Chondrocyte (in vitro differentiated cells): ENCODE measurements at places on chromosomes 16 and 17. TPM values are rescaled to one million over a fixed set of nuclear protein-coding genes. Genes with fewer than 3 reads are reported as not detected.

The CACNA1G gene
- 0.05 to 0.41 TPM (median 0.10 TPM) in 3 replicates for total RNA-seq

The CCL13 gene
- not detected in 3 replicates for total RNA-seq

The TMEM88 gene
- 1.6 to 1.9 TPM (median 1.8 TPM) in 3 replicates for total RNA-seq

The RNF112 gene
- 0.67 to 1.5 TPM (median 1.5 TPM) in 3 replicates for total RNA-seq

The CETP gene
- total RNA-seq, result not detected in 3 replicates

The KRTAP4-11 gene
- total RNA-seq, result not detected in 3 replicates

The GLIS2 gene
- 58.7 to 62.8 TPM (median 61.2 TPM) in 3 replicates for total RNA-seq

- H3K4me3 ChIP-seq, result no peak overlapping the region
- no peak for DNase-seq
- H3K4me1 ChIP-seq, result peaks cover 10% of the 10 kb centered on the region
- no peaks in the 10 kb centered on the region for H3K36me3 ChIP-seq
Measured at GRCh38 chr17:56350592-56350991, 197.3 kb downstream of the ANKFN1 start.

GRCh38 chr16:84022644-84023043, 20.0 kb downstream of the SLC38A8 start:
- H3K36me3 ChIP-seq, result peaks cover 8% of the 10 kb centered on the region
- H3K4me1 ChIP-seq, result peaks cover 20% of the 10 kb centered on the region
- no peak for DNase-seq

GRCh38 chr17:19379361-19380065, 1.2 kb downstream of the MAPK7 start:
- peak overlapping the region; percentile 97 for H3K4me3 ChIP-seq
- H3K4me1 ChIP-seq, result peaks cover 58% of the 10 kb centered on the region
- peaks cover 28% of the 10 kb centered on the region for H3K36me3 ChIP-seq
- peak; percentile 39 for DNase-seq
- peak overlapping the region; percentile 89 for H3K27ac ChIP-seq
- H3K27me3 ChIP-seq, result no peaks in the 10 kb centered on the region

- no peak overlapping the region for H3K27ac ChIP-seq
- H3K4me3 ChIP-seq, result no peak overlapping the region
- peaks cover 3% of the 10 kb centered on the region for H3K36me3 ChIP-seq
- H3K4me1 ChIP-seq, result peaks cover 2% of the 10 kb centered on the region
Measured at GRCh38 chr16:11450136-11450535, 104.9 kb downstream of the RMI2 start.

DNA sequence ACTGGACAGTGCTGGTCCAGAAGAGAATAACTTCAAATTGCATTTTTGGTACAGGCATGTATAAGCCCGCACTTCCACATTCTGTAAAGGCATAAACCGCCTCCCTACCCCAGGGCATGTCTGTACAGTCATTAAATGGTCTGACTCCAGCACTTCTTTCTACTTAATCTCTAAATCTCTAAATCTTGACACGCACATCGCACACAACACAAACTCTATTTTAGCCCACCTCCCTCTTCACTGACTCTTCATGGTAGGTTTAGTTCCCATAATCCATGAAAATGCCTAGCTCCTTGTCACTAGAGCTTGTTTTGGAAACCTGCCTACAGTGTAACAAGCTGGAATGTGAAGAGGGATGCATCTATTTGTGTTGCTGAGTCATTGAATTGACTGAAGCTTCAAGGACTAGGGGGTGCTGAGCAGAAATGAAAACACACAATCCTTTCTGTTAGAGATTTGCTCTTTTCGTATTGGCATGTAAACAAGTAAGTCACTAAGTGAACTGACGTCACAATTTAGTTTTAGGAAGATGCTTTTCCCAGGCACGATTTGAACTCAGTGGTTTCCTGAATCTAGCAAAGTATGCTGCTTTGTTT, 1.6 kb upstream of the DUSP14 start:
- H3K4me3 ChIP-seq, result peak overlapping the region; percentile 83
- no peaks in the 10 kb centered on the region for H3K36me3 ChIP-seq
- H3K27ac ChIP-seq, result peak overlapping the region; percentile 94
- H3K27me3 ChIP-seq, result no peaks in the 10 kb centered on the region

GRCh38 chr17:75881678-75882454, 3.5 kb upstream of the TRIM47 start:
- H3K4me3 ChIP-seq, result no peak overlapping the region
- H3K27me3 ChIP-seq, result no peaks in the 10 kb centered on the region
- no peak overlapping the region for H3K27ac ChIP-seq

GRCh38 chr17:49582789-49583188, 7.1 kb downstream of the NXPH3 start:
- no peak overlapping the region for H3K27ac ChIP-seq
- H3K36me3 ChIP-seq, result no peaks in the 10 kb centered on the region
- H3K4me3 ChIP-seq, result no peak overlapping the region
- no peak for DNase-seq
- no peaks in the 10 kb centered on the region for H3K27me3 ChIP-seq

DNA sequence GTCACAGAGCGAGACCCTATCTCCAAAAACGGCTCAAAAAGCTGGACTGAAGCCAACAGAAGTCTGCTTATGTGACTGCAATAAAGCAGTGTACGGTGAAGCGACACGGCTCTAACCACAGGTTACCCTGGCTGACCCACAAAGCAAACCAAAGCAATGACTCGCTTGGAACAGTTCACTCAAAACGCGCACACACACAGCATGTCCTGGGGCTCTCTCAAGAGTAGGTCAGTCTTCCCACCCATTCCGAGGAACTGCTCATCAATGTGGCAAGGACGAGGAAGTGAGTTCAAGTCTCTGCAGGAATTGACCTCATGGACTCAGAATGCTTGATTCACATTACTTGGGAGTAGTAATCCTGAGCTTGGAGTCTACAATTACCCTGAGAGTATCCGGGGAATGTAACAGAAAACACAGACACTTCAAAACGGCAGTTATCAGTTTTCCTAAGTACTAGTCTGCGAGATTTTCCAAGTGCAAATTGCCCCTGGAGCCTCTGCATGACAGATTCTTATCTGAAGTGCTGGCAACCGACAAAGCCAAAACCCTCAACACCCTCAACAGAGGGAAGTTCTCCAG, 25.4 kb downstream of the PELP1 start:
- peaks cover 25% of the 10 kb centered on the region for H3K4me1 ChIP-seq
- H3K27me3 ChIP-seq, result no peaks in the 10 kb centered on the region
- peaks cover 36% of the 10 kb centered on the region for H3K36me3 ChIP-seq
- H3K4me3 ChIP-seq, result no peak overlapping the region
- peak overlapping the region; percentile 13 for H3K27ac ChIP-seq
- DNase-seq, result no peak

GRCh38 chr16:30775131-30775391, 11.9 kb downstream of the ZNF629 start:
- peaks cover 14% of the 10 kb centered on the region for H3K36me3 ChIP-seq
- no peaks in the 10 kb centered on the region for H3K27me3 ChIP-seq
- peak overlapping the region; percentile 96 for H3K27ac ChIP-seq
- H3K4me1 ChIP-seq, result peaks cover 37% of the 10 kb centered on the region
- peak overlapping the region; percentile 91 for H3K4me3 ChIP-seq
- DNase-seq, result no peak

GRCh38 chr17:41512546-41513167, 6.0 kb downstream of the KRT15 start:
- no peak overlapping the region for H3K27ac ChIP-seq
- DNase-seq, result no peak
- no peaks in the 10 kb centered on the region for H3K4me1 ChIP-seq
- H3K27me3 ChIP-seq, result peaks cover 11% of the 10 kb centered on the region

DNA sequence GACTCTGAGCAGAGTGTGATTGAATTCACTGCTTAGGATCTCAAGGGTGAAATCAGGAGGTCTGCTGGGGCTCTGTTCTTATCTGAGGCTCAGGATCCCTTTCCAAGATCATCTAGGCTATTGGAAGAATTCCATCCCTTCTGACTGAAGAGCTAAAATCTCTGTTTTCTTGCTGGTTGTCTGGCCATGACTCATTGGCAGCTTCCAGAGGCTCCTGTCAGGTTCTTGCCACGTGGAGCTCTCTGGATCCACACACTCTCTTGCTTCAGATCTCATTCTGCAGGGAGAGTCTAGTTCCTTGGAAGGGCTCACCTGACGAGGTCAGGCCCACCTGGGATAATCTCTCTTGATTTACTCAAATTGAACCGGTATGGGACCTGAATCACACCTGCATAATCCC, 930.7 kb downstream of the CDH8 start:
- no peak overlapping the region for H3K4me3 ChIP-seq
- no peaks in the 10 kb centered on the region for H3K4me1 ChIP-seq
- H3K36me3 ChIP-seq, result no peaks in the 10 kb centered on the region
- H3K27ac ChIP-seq, result no peak overlapping the region
- H3K27me3 ChIP-seq, result peaks cover 2% of the 10 kb centered on the region
- no peak for DNase-seq

GRCh38 chr17:68576811-68577496, 24.2 kb downstream of the FAM20A start:
- no peak overlapping the region for H3K27ac ChIP-seq
- no peak for DNase-seq
- H3K27me3 ChIP-seq, result no peaks in the 10 kb centered on the region
- no peak overlapping the region for H3K4me3 ChIP-seq
- no peaks in the 10 kb centered on the region for H3K4me1 ChIP-seq
- no peaks in the 10 kb centered on the region for H3K36me3 ChIP-seq

- H3K36me3 ChIP-seq, result no peaks in the 10 kb centered on the region
- H3K27me3 ChIP-seq, result no peaks in the 10 kb centered on the region
- H3K4me1 ChIP-seq, result peaks cover 16% of the 10 kb centered on the region
- no peak for DNase-seq
- H3K27ac ChIP-seq, result no peak overlapping the region
Measured at GRCh38 chr16:22013486-22013885, 5.6 kb downstream of the MOSMO start.

GRCh38 chr17:17648762-17649161, 32.5 kb upstream of the RAI1 start:
- no peak for DNase-seq
- H3K4me1 ChIP-seq, result peaks cover 3% of the 10 kb centered on the region
- H3K27me3 ChIP-seq, result no peaks in the 10 kb centered on the region

DNA sequence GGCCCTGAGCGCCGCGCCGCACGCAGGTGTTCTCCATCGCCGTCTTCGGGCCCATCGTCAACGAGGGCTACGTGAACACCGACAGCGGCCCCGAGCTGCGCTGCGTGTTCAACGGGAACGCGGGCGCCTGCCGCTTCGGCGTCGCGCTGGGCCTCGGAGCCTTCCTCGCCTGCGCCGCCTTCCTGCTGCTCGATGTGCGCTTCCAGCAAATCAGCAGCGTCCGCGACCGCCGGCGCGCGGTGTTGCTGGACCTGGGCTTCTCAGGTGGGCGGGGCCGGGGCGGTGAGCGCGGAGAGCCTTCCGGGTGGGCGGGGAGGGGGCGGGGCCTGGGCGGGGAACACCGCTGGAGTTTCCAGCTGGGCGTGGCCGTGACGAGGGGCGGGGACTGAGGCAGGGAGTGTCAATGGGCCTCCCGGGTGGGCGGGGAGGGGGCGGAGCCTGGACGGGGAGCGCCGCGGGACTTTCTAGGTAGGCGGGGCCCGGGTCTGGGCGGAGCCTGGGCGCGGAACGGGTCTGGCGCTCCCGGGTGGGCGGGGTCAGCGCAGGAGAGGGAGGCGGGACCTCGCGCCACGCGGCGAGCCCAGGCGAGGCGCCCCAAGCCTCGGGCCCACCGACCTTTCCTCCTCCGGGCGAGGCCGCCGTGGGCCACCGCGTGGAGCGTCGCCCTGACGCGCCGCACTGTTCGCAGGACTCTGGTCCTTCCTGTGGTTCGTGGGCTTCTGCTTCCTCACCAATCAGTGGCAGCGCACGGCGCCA, 2.4 kb downstream of the SYNGR3 start:
- DNase-seq, result no peak
- H3K27ac ChIP-seq, result no peak overlapping the region
- H3K27me3 ChIP-seq, result peaks cover 14% of the 10 kb centered on the region

GRCh38 chr16:79097166-79097565, 503.4 kb downstream of the MAF start:
- H3K36me3 ChIP-seq, result no peaks in the 10 kb centered on the region
- no peak for DNase-seq
- H3K27me3 ChIP-seq, result no peaks in the 10 kb centered on the region
- no peaks in the 10 kb centered on the region for H3K4me1 ChIP-seq
- H3K4me3 ChIP-seq, result no peak overlapping the region
